ENCODE measurements at places on chromosomes 2 and 18.

DNA sequence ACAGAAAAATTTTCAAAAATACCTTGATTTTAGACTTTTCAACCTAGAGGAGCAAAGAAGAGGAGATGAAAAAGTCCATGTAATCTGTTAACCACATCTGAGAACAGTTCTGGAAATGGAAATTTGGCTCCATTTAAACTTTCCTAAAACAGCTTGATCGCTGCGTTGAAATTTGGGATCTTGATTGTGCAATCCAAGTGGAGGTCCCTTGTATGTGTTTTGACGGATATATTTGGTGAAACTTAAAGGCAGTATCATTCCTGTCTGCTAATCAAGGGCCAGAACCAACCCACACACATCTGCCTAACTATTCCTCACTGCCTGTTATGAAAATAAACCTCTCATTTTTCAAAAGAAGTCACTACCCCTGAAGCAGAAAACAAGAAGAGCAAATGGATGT is 46.6 kb downstream of the SPATS2L start:
- DNase-seq, result no peak

DNA sequence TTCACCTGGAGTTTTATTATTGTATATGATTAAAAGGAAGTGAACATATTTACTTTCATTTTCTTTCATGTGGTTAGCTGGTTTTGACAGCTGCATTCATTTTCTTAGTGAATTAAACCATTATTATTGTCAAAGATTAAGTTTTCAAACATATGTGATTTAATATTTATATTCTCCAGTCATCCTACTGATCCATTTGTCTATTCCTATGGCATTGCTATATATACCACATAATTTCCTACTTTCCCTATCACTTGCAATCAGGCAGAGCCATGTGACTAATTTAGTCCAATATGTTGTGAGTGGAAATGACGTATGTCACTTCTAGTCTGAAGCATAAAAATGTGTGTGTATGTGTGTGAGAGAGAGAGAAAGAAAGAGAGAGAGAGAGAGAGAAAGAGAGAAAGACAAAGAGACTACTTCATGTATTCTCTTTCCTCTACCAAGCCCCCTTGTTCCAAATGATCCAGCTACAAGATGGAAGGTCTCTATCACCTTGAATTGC is 12.0 kb upstream of the TACR1 start:
- DNase-seq, result no peak

DNA sequence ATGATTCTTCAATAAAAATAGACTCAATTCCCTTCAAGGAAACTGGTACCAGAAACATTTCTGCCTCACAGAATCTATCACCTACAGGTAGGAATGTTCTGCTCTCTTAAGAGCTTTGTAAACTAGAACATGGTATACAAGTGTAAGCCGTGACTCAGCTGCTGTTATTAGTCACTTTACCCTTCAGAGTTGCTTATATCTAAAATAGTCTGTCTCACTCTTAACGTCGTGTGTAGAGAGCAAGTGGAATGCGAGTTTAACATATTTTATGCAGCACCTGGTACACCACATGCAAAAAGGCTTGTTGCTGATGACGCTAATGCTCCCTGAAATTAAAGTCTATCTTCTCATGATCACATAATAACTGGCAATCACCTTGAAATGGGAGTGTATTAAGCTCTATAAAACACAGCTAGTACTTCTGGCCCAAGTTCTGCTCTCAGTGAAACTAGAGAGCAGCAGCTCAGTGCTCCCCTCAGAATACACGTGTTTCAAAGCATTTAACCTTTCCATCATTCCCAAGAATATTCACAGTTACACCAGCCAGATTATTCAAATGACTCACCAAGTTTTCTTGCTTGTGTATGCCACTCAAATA is 420.0 kb downstream of the ZEB2 start:
- DNase-seq, result peak; percentile 73

- no peak for DNase-seq
These were observed 22.7 kb downstream of the HNMT start for GRCh38 chr2:137987011-137987410.

DNA sequence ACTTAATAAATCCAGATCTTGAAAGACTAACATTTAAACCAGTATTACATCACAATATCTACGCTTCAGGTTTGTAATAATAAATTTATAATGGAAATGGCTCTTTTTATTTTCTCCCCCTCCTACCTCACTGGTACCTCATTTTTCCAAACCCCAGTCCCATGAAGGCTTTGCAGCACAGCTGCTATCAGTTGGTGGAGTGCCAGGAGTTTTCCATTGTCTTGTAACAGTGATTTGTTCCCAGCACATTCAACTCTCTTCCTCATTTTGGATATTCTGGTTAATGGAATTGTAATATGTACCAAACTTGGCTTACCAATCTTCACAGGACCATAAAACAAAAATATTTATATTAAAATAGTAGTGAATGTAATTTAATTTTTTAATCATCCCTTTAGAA is 91.2 kb downstream of the VRK2 start:
- no peak for DNase-seq

GRCh38 chr2:36044411-36044810 is 311.2 kb upstream of the CRIM1 start:
- DNase-seq, result no peak

DNA sequence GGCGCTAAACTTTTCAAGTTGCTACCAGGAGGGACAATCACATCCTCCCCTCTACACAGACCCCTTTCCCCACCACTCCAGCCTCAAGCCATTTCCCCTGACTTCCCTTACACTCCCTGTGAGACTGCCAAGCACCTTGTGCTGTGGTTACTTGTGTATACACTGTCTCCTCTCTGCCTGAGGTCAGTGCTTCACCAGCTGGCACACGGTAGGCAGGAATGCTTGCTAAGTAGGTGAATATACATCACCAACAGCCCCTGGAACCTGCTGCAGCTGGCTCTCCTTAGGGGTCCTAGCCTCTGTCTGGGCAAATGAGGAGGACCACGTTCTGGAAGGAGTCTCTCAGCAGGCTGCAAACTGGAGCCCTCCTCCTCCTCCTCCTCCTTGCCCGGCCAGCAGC is 38.3 kb upstream of the ACAA2 start:
- DNase-seq, result no peak
